ENCODE measurements at places on chromosomes 7 and 10.

GRCh38 chr7:28989211-28989980, 31.3 kb upstream of the TRIL start:
- no peak for ATAC-seq

DNA sequence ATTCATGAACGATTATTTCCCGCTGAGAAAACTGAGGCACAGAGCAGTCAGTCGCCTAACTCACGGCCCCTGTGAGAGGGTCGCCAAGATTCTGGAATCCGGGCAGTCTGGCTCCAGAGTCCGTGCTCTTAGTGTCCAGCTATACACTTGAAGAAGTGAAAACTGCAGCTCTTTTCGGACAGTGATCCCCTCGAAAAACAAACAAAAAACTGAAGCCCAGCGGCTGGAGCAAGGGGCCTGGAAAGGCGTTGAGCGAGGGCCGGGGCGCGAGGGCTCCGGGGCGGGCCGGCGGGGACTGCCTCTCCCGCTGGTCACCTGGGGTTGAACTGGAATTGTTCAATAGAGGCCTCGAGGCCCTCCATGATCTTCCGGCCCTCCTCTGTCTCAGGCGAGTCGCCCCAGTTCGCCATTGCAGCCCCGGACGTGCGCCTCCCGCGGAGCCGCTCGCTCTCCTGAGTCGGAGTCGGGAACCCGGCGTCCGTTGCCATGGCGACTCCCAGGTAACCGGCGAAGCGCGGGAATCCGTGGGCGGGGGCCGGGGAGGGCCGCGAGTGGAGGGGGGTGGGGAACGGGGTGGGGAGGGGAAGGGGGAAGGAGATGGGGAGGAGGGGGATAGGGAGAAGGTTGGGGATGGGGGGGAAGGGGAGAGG, 881 bp downstream of the C10orf67 start:
- ATAC-seq = peak; percentile 9

GRCh38 chr7:130490888-130491804, 739 bp upstream of the MEST start:
- ATAC-seq = peak; percentile 55

DNA sequence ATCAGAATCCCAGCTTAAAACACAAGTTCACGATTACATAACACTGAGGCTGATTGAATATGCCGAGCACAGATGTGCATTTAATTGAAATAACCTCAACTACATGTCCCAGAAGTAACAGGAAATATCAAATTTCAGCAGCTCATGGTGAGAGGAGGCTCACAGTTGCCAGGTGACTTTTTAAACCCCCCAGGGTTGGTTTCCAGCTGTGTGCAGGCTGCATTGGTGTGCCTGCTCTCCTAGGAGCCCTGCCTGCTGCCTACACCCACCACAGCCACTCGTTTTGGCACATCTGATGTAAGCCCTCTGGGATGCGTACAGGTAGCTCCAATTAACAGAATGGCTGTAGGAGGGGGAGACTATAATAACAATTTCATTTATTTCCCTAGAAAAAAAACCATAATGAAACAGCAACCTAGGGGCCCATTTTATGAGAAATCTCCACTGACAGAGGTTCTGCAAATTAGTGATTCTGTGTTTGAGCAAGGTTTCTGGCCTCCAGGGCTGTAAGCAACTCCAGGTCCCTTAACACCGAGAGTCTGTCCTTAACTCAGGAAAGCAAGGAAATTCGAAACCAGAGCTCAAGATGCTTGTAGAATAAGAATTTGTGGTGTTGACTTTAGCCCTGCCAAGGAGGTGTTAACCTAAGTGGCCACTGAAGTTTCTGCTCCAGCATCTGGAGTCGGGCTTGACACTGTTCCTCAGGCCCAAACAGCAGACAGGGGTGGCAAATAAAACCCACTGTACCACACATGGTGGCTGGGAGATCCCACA, 161.9 kb downstream of the BMPER start:
- ATAC-seq = no peak

DNA sequence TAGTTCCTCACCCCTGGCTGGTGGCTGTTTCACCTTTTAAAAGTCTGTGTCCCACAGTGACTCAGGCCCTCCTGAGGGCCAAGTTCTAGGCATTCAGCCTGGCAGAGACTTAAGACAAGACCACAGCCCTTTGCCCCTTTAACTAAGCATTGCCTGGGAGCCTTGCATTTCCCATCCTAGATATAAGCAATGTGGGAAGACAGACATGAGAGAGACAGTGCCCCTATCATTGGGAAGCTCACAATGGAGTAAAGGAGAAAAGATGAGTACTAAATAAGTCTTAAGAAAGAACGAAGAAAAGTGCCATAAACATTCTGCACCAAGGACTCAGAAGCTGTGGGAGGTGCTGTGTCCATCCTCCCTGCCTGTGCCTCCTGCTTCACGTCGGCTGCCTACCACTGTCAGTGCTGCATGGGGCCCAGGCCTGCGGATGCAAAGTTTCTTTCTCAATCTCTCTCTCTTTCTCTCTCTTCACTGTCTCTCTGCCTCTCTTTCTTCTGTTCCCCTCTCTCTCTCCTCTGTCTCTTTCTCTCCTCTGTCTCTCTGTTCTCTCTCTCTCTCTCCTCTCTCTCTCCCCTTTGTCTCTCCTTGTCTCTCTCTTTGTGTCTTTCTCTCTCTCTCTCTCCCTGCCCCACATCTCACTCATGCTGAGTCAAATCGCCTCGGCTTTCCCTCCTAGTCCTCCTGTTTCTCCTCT, 21.5 kb downstream of the GPRIN2 start:
- ATAC-seq = no peak

DNA sequence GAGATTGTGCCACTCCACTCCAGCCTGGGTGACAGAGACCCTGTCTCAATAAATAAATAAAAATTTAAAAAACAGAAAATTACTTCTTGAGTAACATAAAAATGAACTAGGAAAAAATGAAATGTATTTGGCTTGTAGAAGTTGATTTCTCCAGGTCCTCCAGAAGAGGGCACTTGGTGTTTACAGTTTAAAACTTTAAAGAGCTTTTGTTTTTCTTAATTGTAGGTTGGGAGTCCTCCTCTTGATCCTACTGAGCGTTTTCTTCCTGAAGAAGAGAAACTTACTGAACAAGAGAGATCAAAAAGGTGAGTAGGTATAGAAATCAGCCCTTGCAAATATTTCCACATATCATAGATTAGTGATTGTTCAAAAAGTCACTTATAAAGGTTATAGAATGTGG, 16.2 kb downstream of the KIFBP start:
- no peak for ATAC-seq

DNA sequence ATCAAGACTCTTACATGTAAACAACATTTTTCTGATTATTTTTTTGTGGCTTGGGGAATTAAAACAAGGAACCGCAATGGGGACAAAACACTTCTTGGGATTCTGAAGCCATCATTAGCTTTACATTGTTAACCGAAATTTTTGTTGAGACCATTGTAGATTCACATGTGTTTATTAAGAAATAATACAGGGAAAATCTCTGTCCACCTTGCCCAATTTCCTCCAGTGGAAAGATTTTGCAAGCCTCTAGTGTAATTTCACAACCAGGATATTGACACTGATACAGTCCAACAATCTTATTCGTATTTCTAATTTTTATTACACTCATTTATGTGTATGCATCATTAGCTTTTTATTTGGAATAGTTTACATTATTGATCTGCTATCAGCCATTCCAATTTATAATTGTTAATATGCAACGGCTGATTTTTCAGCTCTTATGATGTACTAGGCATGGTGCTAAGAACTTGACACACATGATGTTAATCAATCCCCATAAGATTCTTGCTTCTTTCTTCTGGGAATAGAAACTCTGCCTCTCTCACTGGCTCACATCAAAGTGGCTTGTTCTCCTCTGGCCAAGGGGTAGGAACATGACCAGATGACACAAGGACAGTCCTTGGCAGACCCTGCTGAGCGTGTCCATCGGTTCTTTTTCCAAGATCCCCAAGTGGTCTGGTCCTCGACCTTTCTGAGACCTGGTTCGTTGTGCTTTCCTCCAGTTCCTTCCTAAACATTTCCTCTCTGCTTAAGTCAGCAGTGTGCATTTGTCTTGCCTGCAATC, 137.6 kb downstream of the ADAM12 start:
- no peak for ATAC-seq

GRCh38 chr7:34096198-34096651, 190.9 kb downstream of the BMPER start:
- ATAC-seq = peak; percentile 84

Data from SK-N-SH treated with all-trans-retinoic acid at 6 μM for 48 hours (cell line).